ENCODE measurements at places on chromosomes 2 and 18.

GRCh38 chr18:55266981-55267380 is 307.7 kb upstream of the CCDC68 start:
- peak; percentile 66 for DNase-seq

DNA sequence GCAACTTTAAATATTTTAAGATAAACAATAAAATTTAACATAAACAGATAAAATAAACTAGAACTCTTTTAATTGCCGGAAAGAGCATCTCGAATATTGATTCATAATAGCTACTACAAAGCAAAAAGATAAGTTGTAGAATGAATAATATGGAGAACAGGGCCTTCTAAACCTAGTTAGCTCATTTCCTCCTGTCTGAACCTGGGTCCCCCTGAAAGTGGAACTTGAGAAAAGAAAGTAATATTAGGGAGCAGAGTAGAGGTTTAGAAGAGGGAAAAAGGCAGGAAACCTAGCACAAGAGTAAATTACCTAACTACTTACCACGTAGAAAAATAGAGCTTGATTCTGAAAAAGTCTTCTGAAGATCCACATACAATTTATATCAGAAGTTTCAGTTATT is 80.7 kb upstream of the NETO1 start:
- no peak for DNase-seq

DNA sequence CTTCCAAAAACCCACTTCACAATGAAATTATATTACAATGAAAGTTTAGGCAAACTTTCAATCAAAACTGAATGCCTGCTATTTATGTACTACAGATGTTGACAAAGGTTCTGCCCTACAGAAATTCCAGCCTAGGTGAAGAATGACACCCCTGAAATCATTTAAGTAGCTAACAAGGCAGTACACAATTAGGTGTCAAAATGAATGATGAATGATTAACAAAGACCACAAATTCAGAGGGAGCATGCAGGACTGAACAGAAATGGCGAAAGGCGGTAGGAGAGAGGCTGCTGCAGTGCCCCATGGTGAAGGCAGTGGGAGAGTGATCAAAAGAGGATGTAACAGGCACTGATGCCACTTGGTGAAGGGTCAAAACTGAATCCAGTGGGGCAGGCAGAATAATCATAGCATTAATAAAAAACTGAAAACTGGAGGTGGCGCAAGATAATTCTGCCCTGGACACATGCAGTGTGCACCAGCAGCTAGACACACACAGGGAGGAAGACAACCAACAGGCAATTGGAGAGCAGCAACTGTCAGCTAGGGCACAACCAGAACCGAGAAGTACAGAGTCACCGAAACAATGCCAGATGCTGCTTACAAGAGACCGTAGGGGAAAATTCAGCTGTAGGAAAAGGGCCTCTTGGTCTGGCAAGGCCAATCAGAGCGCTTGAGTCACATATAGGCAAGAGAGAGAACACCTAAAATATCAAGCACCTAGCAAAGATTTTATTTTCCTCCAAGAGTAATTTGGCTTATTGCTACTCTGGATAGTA is 4.5 kb downstream of the TMEM131 start:
- no peak for DNase-seq

GRCh38 chr2:45891719-45892424 is 240.4 kb downstream of the PRKCE start:
- DNase-seq = no peak

DNA sequence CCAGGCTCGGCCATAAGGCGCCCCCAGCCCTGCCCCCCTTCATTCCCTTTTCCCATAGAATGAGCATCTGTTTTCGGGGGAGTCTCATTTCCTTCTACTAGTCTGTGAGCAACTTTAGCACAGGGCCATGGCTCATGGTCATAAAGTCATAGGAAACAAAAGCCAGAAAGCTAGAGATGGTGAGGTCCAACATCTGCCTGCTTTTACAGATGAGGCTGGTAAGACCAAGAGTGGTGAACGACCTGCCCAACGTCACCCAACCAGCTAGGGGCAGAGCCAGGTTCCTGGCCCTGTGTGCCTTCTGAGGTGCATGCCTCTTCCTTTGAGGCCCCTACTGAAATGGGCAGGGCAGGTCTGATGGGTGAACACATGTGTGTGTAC is 212.7 kb downstream of the DYSF start:
- no peak for DNase-seq

- DNase-seq = no peak
These were observed 259.1 kb downstream of the TDRD15 start for GRCh38 chr2:21382701-21383520.

DNA sequence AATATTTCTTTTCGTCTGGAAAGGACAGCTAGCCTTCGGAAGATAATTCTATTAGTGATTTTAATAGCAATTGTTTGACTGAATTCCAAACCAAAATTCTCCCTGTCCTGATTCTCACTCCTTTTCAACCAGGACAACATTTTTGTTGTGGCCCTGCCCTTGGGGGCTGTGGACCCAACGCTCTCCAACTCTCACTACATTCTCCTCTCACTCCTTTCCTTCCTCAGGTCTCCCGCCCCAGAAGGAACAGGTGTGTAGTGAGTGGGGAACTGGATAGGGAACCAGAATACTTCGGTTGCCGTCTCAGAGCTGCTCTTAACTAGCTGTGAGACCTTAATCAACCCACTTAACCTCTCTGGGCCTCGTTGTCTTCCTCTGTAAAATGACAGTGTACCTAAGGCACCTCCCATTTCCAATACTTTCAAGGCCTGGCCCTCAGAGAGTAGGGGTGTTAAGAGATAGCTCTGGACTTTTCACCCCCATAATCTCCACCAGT is 638 bp upstream of the ADD2 start:
- DNase-seq = no peak

GRCh38 chr2:235170536-235171521 is 219.0 kb downstream of the SH3BP4 start:
- DNase-seq = peak; percentile 94

GRCh38 chr2:2392332-2392731 is 61.3 kb upstream of the MYT1L start:
- DNase-seq = no peak

DNA sequence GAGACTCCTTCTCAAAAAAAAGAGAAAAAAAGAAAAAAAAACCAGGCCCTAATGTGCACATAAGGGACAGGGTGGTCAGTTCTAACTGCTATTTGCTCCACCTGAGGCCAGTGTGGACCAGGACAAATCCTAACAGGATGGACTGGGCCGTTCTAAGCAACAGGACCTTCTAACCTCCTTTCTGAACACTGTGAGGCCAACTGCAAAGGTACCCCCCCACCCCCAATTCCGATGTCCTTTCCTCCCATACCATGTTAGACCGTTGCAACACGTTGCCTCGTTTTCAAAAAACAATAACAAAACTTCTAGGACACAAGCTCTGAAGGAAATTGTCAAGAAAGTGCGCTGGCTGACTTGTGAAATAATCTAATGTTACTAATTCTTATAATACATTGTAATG is 1.2 kb downstream of the THAP4 start:
- no peak for DNase-seq

DNA sequence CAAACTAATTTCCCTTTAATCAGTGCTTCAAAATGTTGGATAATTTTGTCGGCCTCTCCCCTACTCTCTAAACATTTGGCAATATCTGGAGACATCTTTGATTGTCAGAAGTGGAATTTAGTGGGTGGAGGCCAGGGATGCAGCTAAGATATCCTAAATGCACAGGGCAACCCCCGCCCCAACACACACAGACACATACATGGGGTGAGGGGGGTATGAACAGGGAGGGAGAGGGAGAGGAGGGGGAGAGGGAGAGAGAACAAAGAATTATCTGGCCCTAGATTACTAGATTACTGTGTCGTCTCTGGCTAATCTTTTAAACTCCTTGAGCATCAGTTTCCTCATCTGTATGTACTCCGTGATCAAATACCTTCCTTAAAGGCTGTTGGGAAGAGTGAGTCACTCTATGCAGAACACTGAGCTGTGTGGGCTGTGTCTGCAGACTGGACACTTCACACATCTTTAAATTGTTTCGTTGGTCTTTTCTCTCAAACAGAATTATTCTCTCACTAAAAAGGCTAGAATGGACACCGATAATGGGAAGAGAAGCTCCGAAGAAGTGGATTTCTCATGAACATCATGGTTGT is 2.9 kb downstream of the RNF149 start:
- peak; percentile 37 for DNase-seq

GRCh38 chr2:214742119-214742518 is 67.4 kb downstream of the BARD1 start:
- DNase-seq = no peak

GRCh38 chr2:147173189-147173581 is 671.6 kb upstream of the ACVR2A start:
- peak; percentile 54 for DNase-seq

GRCh38 chr2:72143441-72144273 is 4.0 kb downstream of the CYP26B1 start:
- no peak for DNase-seq

GRCh38 chr2:133517876-133518275 is 50.4 kb downstream of the NCKAP5 start:
- peak; percentile 89 for DNase-seq

- DNase-seq = no peak
These were observed 4.9 kb upstream of the XPO1 start for GRCh38 chr2:61543062-61543461.

DNA sequence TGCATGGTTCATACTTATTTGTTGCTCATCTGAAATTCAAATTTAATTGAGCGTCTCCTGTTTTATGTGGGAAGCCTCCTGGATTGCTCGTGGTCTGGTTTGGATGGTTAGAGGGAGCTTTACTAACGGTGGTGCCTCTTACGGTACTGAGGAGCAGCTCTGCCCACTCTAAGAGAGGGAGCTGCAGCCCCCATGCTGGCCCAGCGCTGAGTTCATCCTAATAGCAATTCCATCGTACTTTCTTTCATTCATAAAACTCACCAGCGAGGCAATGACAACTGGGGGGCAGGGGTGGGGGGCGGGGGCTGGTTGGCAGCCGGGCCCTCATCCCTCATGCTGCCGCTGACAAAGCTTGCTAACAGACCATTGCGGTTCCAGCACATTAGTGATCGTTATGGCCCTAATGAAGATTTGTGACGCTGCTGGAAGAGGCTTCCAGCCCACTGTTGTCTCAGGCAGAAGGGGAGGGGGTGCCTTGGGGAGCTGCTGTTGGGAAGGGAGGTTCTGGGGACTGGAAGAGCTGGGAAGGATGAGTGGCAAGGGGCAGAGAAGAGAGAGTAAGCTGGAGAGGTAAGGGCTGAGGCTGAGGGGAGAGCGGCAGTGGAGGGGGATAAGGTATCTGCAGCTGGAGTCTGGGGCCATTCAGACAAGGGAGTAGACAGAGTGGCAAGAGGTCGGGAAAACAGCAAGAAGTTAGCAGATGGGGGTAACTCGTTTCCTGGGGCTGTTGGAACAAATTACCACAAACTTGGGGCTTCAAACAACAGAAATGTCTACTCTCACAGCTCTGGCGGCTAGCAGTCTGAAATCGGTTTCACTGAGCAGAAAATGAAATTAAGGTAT is 238.1 kb downstream of the LPIN1 start:
- no peak for DNase-seq

GRCh38 chr2:46504221-46504620 is 24.9 kb downstream of the TMEM247 start:
- DNase-seq = no peak

GRCh38 chr2:151302404-151302803 is 12.9 kb upstream of the NMI start:
- peak; percentile 51 for DNase-seq

DNA sequence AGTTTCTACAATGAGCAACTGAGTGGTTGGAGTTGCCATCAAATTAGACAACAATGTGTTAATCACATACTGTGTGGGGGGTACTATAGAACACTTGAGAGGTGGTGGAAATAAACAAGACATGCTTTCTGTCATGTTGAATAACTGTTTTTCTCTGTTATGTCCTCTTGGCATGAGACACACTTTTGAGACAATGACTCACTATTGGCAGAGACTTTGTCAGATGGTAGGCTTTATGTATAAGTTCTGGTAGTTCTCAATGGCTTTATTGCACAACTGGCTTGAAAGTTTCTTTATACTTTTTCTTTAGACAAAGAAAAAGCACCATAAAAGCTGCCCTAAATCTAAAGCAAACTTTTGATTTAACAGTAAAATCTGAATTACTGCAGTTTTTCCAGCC is 578.7 kb downstream of the ADCYAP1 start:
- no peak for DNase-seq

GRCh38 chr2:226837334-226837733 is 1.5 kb downstream of the RHBDD1 start:
- DNase-seq = no peak

GRCh38 chr2:122704109-122704563 is 948.7 kb downstream of the TSN start:
- no peak for DNase-seq

- no peak for DNase-seq
These were observed 7.3 kb downstream of the FARP2 start for GRCh38 chr2:241363426-241363825.

DNA sequence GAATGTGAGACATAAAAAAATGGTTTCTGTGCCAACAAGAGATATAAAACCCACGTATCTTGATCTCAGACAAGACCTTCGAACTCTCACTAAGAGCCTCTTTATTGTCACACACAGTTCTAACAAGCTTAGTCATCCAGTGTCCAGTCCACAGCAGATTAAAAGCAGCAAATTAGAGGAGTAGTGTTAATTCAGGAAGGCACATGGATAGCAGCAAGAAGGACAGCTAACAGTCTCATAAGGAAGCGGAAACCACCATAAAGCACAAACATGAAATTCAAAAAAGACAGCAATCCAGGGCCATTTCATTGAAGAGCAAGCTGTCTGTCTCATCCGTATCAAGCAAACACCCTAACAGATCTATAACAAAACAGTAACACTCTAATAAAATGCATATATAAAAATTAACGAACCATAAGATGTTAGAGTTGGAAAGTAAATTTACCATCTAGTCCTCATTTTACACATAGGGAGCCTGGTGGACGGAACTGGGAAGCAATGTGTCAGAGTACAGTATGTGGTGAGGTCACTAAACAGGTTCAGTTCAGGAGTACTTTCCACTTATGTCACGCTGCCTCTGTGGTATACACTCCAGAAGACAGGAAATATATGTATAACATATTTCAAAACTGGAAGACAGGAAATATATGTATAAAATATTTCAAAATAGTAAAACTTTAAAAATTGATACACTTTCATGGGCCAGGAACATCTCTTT is 18.3 kb downstream of the AAK1 start:
- no peak for DNase-seq

GRCh38 chr18:65423776-65424175 is 327.0 kb upstream of the CDH7 start:
- DNase-seq = no peak

Measured in fibroblast of skin of scalp (primary cell).